Muscle of arm (tissue), 14 donors: ENCODE measurements at places on chromosomes 1 and 21.

DNA sequence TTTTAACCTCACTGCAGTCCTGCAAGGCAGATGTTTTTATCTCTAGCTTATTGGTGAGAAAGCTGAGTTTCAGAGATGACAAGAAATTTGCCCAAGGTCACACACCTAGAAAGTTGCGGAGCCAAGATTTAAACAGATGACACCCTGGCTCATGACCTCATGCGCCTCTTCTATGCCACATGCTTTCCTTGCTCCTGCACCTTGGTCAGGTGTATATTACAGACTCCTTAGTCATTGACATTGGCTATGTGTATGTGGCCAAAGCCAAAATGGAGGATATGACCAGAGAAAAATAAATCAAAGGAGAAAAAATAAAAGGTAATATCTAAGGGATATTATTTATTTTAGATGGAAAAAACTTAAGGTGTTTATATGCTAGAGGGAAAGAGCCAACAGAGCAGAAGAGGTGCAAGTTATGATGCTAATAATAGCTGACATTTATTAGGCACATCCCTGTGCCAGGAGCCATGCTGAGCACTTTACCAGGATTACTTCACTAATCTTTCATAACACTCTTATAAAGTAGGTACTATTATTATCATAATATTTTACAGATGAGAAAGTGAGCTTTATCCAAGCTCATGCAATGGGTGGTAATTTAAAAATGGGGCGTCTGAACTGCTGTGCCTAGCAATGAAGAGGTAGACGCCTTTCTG is 13.8 kb upstream of the MYOC start:
- DNase-seq, result no peak

DNA sequence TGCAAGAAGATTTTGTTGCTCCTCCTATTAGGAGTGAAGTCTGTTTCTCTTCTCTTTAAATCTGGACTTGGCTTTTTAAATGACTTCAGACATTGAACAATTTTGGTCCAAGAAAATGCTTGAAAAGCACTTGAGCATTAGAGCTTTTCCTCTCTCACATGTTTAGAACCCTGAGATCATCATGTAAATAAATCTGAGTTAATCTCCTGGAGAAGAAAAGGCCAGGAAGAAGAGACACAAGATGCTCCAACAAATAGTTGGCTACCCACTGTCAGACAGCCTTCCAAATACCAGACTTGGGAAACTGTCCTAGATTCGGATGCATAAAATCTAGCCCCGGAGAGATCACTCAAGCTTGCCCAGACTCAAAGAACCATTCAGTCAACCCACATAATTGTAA is 1353.1 kb upstream of the ADGRL4 start:
- DNase-seq, result peak; percentile 4

DNA sequence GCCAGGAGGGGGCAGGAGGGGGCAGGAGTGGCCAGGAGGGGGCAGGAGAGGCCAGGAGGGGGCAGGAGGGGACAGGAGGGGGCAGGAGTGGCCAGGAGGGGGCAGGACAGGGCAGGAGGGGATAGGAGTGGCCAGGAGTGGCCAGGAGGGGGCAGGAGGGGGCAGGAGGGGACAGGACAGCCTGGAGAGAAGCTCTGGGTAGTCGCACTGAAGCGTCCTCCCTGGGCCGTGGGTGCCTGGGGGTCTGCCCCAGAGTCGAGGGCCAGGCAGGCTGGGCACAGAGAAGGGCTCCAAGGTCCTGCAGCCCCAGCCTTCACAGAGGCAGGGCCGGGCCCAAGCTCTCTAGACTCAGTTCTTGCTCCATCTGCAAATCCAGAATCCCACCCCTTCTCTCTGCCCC is 22.9 kb downstream of the MEGF6 start:
- DNase-seq, result no peak

GRCh38 chr1:177729646-177730045 is 240.2 kb downstream of the SEC16B start:
- DNase-seq, result no peak

GRCh38 chr1:65020774-65021173 is 54.4 kb upstream of the JAK1 start:
- no peak for DNase-seq

DNA sequence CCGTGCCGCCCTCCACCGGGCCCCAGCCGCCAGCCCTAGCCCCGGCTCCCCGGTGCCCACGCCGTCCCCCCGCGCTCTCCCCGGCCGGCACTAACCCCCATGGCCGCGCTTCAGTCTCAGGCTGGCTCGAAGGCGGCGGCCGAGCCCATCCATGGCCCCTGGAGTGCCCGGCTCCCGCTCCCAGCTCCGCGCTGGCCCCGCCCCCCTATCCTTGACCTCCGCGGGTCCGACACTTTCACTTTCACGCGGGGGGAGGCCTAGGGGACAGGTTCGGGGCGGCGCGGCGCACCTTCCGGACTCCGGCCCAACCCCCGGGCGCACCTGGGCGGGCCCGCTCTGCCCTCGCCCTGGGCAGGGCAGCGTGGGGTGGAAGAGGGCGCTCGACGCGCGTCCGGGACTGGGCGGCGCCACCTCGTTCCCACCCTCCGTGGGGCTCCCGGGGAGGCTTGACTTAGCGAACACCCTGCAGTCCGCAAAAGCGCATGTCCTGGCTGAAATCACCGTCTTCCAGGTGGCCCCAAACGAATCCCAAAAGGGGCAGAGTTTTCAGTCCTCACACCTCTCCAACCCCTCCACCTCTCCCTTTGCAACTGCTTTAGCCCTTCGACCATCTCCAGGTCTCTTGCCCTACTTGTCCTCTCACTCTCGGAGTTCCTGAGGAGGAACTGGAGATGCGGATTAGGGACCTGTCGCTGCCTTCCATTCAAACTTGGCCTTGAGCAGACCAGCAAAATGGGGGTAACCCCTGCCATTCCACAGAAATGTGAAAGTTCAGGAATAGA is 3.9 kb upstream of the DENND2D start:
- no peak for DNase-seq

DNA sequence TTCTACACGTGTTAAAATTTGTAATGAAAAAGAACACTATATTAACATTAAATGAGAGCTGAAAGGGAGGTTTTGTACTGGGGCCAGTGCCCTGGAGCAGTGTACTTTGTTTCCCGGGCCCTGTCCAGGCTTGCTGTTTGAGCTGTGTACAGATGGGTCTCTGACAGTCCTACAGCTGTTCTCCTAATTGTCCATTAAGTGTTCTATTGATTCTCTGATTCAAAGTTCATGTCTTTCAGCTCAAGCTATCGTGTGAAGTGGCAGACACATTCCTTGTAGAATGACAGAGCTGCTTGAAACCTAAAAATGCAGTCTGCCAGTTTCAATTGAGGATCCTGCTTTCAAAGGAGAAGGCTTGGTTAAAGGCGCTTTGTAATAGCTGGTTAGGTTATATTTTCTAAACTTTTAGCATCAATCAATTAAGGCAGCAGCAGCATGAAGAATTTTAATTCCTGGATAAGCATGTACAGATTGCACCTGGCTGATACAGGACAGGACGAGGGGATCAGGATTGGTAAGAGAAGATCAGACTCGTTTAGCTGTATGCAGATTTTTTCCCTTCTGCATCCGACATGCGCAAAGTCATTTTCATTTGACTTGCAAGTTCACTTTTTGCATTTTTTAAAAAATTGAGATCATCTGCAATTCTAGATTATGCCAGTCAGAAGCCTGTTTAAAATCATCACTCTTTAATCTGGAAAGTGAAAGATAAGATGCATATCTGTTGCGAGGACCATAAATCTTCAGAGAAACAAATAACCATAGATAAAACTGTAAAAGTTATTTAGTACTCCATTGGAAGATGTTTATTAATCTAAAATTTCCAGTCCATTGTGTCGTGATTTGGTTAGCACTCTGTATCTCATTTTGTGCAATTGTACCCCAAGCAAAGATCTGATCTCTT is 98.5 kb downstream of the ATG4C start:
- DNase-seq, result no peak

DNA sequence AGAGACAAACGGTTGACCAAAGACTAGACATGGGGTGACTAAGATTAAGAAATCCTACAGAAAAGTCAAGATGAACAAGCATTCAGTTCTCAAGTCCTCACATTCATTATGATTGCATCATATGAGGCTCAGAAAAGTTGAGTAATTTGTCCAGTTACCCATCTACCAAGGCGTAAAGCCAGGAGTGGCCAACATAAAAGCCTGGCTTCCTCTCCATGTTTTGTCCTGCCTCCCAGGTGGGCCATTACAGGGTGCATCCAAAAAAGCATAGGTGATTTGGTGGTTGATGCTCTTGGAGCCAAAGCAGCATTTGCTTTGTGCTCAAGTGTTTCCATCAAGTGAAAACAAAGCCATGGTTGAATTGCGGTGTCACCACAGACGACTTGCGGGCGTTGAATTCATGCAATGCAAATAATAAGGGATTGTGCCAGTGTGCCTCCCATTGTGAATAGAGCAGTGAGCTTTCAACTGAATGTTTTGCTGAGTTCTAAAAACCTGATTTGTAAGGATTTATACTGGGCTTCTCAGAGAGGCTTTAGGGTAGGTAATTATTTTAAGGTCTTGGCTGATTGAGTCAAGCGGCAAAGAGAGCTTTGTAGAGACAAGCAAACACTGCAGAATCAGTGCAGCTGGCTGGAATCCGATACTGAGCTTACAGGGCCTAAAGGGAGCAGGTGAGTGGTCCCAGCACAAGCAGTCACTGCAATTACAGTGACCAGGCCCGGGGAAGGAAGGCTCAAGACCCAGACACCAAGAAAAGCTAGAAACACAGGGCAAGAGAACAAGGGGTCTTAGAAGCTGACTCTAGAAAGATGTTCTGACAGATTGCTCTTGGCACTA is 54.1 kb downstream of the KCNJ15 start:
- no peak for DNase-seq

GRCh38 chr1:9539829-9540550 is 725 bp downstream of the SLC25A33 start:
- peak; percentile 48 for DNase-seq

GRCh38 chr1:85378534-85378933 is 86.4 kb downstream of the DDAH1 start:
- DNase-seq, result no peak

DNA sequence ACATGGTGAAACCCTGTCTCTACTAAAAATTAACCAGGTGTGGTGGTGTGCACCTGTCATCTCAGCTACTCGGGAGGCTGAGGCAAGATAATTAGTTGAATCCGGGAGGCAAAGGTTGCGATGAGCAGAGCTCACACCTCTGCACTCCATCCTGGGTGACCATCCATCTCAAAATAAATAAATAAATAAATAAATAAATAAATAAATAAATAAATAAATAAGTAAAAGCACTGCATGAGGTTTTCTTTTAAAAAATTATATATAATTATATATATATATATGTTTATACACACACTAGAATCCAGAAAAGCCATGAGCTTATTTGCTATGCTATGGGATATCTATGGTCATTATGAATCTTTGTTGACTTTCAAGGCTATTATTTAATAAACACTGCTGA is 2.4 kb downstream of the AMPD1 start:
- no peak for DNase-seq

DNA sequence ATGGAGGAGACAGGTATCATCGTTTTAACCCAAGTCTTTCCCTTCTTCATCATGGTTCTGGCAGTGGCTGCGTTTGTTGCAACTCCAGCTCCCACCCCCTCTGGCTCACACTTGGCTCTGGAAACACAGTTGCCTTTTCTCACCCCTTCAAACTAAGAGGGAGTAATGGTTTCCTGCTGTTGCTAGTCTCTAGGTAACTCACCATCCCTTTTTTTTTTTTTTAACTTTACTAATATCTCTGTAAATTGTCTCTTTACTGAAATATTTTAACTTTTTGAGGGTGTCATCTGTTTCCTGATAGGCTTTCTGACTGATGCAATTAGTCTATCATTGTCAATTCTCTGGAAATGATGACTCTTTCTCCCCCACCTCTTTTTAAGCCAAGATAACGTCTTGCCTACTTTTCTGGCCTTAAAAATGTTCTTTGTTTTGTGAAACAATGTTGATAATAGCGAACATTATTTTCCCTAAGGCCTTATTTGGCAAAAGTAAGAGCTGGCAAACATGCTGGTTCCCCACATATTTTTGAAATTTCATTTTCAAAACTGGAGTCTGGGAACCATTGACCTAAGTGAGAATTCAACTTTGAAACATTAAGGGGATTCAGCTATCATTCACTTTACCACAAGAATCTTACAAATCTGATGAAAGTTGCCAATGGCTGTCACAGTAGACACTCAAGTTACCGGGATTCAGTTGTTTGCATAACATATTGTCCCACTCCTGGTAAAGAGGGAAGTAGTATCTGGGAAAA is 85.3 kb downstream of the LEPR start:
- DNase-seq, result no peak

DNA sequence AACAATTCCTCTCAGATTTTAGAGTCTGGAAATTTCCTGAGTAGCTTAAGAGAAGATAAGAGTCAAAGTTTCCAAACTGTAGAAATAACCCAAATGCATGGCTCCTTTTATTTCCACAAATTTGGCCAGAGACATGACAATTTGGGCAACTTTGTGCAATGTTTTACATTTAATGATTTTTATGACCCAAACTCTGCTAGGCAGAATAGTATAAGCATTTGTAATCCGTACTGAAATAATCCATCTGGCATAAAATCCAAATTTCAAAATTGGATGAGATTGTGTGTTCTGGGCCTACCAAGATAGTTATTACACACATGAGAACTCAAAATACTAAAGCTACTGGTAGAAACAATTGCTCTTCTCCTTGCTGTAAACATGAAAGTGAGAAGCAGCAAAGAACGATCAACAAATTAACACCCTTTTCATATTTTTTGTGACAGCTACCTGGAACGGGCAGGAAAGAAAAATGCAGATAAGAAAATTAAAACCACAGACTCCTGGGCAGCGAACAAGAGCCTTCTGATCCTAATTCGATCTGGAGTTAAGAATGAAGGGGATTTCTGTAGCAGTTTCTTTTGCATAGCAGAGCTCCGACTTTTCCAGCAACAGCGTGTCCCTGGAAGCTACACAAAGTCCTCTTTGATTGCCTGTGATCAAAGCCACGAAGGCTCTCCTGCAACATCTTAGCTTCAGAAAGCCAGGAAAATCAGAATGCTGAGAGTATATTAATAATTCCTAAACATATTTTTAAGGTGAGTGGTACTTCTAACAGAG is 191.2 kb downstream of the GRIK1 start:
- DNase-seq, result peak; percentile 11

GRCh38 chr1:52240592-52241210 is 98.8 kb downstream of the ZFYVE9 start:
- no peak for DNase-seq

GRCh38 chr1:84972377-84972987 is 24.4 kb downstream of the MCOLN2 start:
- no peak for DNase-seq

GRCh38 chr1:224525411-224526040 is 90.6 kb upstream of the CNIH3 start:
- no peak for DNase-seq

- peak; percentile 43 for DNase-seq
Observed at GRCh38 chr1:203871114-203871880, 9.9 kb downstream of the SNRPE start.
